ENCODE measurements at places on chromosomes 4 and X.

DNA sequence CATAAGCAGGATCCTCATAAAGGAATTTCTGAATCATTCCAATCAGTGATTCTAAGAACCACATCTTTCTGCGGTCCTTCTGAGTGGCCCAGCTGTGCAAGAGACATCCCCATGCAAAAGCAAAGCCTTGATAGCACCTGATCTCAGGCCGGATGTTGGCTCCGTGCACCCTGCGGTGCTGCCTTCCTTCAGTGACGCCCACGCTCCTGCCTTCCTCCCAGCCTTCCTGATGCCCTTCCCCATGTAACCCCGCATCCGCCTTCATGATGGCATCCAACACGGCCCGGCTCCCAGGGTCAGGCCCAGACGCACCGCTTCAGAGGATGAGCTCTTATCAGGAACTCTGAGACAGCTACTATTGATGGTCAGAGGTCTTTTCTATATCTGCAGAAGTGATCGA, 20.4 kb upstream of the CYP4V2 start:
- DNase-seq = no peak

GRCh38 chr4:73902038-73902637, 32.9 kb downstream of the CXCL1 start:
- no peak for DNase-seq

DNA sequence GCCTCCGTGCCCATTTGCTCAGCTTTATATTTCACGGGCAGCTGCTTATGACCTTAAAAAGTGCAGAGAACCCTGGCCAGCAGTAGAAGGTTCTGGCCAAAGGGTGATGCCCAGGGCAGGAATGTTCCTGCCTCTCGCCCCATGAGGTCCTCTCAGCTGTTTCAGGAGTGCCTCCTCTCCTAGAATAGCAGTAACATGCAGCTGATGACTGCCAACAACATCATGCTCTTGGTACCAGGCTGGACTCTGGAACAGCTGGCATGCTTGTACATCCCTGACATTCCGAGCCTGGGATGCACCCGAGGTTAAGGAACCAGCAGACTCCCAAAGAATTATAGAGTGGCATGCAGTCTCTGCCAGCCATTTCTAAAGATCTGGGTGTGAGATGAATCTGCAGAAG, 11.7 kb upstream of the TENM3 start:
- DNase-seq = no peak

GRCh38 chr4:76866641-76867040, 31.3 kb downstream of the SOWAHB start:
- DNase-seq = no peak

GRCh38 chrX:38968344-38969216, 167.3 kb downstream of the MID1IP1 start:
- no peak for DNase-seq

DNA sequence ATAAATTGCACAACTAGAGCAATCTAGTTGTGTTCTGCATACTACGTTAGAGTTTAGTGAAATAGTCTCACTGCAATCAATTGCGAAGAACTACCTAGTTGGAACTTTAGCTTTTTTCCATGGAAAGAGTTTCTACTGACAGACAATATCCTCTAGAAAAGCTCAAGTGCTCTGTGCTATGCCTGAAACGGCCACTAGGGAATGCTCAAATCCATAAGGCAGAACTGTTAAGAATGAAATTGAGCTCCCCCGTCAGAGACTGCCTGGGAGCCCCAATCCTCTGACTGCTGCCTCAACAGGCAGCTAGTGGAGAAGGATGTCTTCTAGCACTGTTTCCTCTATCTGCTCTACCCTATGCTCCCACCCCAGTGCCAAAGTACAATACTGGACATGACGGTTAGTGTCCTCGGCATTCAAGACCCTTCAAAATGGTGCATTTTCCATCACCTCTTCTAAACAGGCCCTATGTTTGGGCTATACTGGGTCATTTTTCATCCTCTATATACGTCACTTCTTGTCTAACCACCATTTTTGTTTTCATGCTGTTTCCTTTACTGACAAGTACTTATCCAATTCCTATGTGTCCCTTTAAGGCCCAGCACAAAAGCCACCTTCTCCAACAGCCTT, 35.3 kb downstream of the FRMD7 start:
- DNase-seq = peak; percentile 80

DNA sequence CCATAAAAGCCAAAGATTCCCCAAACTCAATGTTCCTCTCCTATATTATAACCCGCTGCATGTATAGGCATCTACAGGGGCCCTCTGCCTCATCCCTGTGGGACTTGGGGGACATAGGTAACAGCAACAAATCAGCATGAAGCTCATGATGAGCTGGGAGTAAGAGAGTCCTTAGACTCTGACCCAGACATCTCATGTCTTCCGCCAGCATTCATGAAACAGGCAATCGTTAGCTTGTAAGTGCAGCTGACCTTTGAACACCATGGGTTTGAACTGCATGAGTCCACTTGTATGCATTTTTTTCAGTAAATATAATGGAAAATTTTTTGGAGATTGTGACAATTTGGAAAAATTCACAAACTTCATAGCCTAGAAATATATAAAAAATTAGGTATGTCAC, 10.4 kb upstream of the SCOC start:
- no peak for DNase-seq

DNA sequence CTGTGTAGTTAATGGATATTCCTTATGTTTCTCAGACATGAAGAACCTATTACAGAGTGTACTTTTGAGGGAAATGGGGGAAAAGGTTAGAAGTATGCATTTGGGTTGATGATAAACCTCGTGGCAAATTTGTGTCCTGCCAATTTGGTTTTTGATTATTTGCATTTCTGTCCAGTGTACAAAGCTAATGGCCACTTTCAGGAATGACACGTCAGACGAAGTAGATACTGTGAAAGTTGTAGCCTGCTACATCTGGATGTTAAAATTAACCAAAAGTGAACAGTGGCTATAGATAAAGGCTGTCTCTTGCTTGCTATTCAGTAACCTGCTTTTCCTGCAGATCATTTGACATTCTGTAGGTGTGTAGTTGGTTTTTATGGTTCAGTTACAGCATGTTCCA, 1.0 kb downstream of the PRDX4 start:
- no peak for DNase-seq

- no peak for DNase-seq
These were observed 131.3 kb downstream of the IL1RAPL2 start for GRCh38 chrX:104697294-104697693.

DNA sequence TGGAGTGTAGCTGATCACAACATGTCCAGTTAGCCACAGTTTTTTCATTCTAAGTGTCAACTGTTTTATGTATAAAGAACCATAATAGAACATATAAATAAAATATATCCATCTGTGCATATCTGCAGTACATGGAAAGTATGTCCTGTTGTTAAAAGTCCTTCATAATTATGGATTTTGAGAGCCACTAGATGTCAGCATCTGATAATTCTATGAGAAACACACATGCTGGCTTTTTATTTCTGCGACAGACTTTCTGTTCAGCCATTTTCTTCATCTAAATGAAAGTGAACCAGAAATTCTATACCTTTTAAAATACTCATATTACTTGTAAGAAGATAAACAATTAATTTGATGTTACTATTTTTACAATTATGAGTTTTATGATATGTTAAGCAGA, 251.5 kb downstream of the GPM6A start:
- peak; percentile 46 for DNase-seq

DNA sequence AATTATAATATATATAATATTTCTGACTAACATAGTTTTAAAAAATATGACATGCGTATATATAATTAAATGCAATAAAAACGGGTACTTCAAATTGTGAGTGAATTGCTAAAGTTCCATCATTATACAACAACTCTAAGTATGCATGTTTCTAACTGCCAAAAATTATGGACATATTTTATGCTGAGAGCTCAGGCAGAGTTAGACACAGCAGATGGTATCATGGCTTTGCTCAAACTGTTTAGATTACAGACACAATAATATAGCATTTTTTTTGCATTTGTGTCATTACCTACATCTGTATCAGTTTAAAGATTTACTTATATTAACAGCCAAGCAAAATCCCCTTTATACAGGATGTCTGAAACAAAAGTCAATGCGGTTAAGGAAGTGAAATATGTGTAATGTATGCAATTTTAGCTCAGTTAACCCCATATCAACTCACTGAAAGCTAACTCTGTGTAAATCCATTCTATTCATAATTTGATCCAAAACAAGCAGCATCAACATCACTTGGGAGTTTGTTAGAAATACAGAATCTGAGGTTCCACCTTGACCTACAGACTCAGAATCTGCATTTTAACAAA, 119.1 kb upstream of the CNKSR2 start:
- no peak for DNase-seq

- DNase-seq = no peak
These were observed 58.4 kb downstream of the AMELX start for GRCh38 chrX:11351375-11352295.

DNA sequence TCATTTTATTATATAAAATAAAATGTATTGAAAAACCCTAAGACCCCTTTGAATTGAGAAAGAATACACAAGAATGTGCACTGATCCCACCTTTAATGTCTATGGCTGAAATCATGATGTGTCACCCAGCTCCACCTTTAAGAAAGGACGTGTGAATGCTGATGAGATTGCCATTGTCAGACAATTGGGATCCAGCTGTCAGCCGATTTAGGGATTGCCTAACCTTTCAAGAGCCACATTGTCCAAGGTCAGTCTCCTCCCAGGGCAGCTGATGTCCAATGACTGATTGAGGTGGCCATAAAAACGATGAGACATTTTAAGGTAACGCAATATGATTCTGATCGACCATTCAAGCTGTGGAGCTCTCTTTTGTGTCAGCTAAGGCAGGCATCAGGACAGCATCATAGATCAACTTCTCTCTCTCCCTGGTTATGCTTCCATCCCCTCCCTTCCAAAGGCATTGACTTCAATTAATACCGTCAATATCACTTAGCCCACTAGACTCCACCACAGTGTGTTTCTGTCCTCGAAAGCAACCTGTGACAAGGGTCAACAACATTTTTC, 1676.4 kb downstream of the PCDH7 start:
- no peak for DNase-seq

GRCh38 chr4:99403380-99404184, 31.6 kb downstream of the ADH7 start:
- DNase-seq = no peak

DNA sequence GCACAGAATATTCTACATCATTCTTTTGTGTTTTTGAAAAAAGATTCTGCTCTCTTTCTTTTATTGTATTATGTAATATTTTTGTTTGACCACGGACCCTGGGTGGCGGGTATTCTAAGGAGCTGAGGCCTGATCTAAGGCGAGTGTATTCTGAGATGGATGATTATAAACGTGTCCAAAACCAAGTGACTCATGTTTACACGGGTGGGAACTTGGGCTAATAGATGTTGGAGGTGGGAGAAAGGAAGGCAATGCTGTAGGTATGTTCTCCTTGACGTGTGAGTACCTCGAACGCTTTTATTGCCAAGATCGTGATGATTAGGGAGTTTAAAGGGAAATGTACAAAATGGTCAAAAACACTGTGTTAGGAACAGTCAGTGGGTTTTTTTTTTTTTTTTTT, 188.9 kb upstream of the FAT1 start:
- no peak for DNase-seq

DNA sequence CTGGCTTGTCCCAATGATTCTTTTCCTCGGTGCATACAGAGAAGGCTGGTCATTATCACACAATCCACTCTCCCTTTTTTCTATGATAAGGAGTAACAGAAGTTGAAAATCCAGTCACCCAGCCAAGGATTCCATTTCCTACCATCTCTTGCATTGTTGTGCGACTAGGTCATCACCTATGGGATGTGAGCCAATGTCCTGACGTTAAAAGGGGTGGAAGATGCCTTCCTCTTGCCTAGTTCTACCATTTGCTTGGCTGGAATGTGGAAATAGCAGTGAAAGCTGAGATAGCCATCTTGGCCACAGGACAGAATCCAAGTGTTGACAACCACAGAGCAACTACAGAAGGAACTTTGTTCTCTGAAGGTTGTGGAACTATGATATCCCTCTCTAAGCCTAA, 132.2 kb upstream of the KIT start:
- DNase-seq = no peak

DNA sequence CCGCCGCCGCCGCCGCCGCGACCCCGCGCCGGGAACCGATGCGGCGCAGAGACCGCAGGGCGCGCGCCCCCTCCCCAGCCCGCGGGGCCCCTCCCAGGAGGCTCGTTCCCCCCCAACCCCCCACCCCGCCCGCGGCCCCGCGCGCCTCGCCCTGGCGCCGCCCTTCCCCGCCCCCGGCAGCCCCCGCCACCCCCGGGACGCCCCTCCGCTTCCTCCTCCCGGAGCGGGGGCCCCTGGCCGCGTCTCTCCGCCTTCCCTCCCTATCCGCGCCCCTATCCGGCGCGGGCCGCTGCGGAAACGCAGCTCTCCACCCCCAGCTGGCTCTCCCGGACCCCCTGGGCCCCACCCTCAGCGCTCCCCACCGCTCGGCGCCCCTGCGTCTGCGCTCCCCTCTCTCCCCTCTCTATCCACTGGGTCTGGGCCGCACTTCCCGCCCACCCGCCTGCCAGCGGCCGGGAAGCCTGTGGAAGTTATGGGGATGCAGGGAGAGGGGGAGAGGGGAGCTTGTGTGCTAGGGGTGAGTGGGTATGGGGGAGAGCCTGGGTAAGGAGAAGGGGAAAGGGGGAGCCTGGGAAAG, at the start of gene TMEM271:
TSS of gene TMEM271 (minus strand) at position 51 of the 577 bp plus-strand sequence. CDS start 233 bp downstream, outside the sequence.
- peak; percentile 25 for DNase-seq

DNA sequence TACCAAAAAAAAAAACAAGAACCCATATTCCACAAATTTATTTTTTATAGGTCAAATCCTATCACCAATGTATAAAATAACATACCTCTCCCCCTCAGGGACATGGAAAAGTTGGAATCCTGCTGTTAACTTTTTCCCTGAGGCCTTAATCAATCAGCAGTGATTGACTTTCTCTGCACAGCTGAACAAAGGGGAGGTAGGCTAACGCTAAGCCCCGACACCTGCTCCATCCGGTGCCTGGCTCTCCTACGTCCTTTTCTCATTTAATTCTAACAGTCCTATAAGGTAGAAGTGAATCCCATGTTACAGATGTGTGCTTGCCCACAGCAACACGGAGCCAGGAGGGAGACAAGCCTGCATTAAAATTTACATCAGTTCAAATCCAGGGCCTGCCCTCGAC, 2.8 kb downstream of the CENPU start:
- no peak for DNase-seq

- DNase-seq = no peak
These were observed 252.7 kb downstream of the OPHN1 start for GRCh38 chrX:68180579-68180978.

GRCh38 chr4:108355186-108355901, 186.6 kb upstream of the LEF1 start:
- DNase-seq = no peak

- DNase-seq = no peak
These were observed 72.0 kb downstream of the ING2 start for GRCh38 chr4:183576701-183577404.

DNA sequence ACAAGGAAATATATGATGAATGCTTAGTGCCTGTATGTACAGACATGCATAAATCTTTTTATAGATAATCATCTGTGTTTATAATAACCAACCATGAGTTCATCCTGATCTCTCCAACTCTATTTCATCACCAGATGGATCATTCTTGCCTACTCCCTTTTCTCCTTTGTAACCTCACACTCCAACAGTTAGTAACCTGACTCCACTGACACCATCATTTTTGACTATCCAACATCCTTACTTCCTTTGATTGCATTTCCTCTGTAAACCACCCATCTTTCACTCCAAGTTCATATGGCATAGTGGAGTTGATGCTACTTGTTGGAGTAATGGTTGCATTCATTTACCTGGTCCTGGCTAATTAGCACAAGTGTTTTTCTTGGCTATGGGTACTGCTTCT, 170.6 kb downstream of the ZNF330 start:
- no peak for DNase-seq

GRCh38 chr4:4919927-4920326, 60.5 kb downstream of the MSX1 start:
- DNase-seq = no peak

GRCh38 chrX:130848763-130849162, 54.2 kb downstream of the ENOX2 start:
- DNase-seq = no peak
